ENCODE measurements at places on chromosomes 12 and 14.

DNA sequence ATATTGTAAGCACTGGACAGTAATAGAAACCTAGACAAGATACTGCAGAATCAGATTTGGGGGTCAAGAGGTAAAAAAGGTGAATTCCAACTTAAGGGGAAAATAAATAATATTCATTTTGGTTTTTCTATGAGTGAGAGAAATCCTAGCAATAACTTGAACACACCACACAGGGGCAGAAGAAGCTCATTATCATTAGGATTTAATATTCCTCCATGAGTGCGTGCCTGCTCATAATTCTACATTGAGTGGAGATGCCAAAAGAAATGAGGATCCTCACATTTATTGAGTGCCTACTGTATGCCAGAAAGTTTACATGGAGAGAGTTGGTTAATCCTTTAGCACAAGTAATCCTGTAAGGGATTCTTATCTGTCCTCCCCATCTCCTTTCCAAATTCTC is 40.5 kb upstream of the C14orf132 start:
- DNase-seq, result peak; percentile 45

DNA sequence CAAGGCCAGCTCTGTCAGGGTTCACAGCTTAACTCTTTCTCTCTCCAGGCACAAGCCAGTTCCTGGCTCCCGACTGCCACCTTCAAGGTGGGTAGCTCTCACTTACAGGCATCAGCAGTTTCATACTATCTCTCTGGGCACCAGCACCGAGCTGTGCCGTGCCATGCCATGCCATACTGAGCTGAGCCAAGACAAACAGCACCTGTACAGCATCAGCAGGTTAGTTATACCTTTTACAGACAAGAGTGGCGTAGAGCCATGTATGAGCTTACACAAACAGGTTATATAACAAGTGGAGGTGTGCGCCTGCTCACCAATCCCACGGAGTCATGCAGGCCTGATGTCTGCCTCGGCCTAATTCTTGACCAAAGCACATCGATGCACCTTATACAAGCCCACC is 1098.7 kb downstream of the AACS start:
- no peak for DNase-seq

GRCh38 chr14:30193845-30194501 is 266.3 kb upstream of the PRKD1 start:
- no peak for DNase-seq

- DNase-seq, result no peak
These were observed 37.7 kb upstream of the MANSC4 start for GRCh38 chr12:27817766-27818165.

- DNase-seq, result no peak
These were observed 86.1 kb downstream of the SLC24A4 start for GRCh38 chr14:92409043-92409442.

DNA sequence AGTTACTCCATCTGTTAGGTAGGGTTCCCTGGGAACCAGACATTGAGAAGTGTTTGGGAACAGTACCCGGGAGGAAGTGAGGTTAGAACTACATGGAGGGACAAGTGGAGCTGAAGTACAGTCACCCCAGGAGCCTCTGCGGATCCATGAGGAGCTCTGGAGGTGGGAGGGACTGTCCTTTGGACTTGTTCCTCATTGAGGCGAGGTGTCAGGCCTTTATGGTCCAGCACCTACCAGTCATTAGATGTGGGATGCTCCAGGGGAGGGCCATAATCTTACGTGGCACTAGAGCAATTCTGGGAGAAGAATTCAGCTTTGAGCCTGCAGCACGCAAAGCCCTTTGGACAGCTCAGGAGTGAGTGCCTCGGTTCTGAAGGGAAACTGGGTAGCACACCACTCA is 142.8 kb downstream of the DACT1 start:
- no peak for DNase-seq

DNA sequence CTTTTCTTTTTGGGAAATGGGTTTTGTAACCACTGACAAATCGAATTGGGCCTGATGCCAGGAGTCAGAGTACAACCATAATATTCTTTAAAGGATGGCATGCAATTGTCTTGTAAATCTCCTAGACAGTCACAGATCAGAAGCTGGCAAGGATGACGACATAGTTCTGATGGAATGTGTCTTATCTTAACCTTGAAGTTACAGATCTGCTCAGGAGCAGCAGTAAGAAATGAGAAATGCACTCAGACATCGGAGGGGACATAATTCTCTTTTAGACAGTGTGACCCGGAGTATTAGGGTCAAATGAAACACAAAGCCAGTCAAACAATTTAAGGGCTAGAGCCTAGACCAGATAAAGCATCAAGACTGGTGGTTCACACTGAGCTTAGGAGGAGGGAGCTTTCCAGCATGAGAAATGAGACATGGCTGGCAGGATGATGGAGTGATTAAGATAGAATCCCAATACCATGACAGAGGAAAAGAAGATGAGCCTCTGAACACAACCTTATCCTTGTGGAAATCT is 17.5 kb downstream of the CBX5 start:
- peak; percentile 86 for DNase-seq

- no peak for DNase-seq
These were observed 6.0 kb upstream of the FBXO34 start for GRCh38 chr14:55265197-55265596.

GRCh38 chr14:76133103-76133502 is 18.6 kb upstream of the GPATCH2L start:
- no peak for DNase-seq

- no peak for DNase-seq
These were observed 887.0 kb downstream of the TMTC2 start for GRCh38 chr12:83573671-83574070.

DNA sequence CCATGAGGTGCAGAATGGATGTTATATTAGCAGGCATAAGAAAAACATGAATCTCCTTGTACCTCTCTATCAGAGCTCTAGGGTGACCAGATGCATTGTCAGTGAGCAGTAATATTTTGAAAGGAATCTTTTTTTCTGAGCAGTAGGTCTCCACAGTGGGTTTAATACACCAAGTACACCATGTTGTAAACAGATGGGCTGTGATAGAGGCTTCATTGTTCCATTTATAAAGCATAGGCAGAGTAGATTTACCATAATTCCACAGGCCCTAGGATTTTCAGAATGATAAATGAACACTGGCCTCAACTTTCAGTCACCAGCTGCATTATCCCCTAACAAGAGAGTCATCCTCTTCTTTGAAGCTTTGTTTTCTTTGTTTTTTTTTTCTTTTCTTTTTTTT is 185.2 kb downstream of the ERC1 start:
- DNase-seq, result no peak

DNA sequence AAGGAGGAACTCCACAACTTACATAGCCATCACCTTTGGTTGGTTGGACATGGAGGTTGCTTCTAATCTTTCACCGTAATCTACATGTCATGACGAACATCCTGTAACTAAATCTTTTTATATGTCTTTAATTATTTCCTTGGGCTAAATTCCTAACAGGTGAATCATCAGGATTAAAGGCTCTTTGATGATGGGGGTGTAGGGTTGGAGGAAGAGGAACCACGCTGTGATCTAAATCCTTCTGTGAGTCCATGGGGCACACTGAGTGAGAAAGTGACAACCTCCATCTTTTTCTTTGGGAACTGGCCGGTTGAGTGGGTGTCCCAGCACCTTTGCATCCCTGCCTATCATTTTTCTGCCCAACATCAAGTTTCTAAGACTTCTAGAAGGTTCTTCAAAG is 31.1 kb upstream of the MAP1LC3B2 start:
- DNase-seq, result no peak

- no peak for DNase-seq
These were observed 7.3 kb downstream of the RSRC2 start for GRCh38 chr12:122519418-122519817.

- DNase-seq, result no peak
These were observed 28.8 kb upstream of the APPL2 start for GRCh38 chr12:105264771-105265170.

- DNase-seq, result no peak
These were observed 62.7 kb downstream of the ERH start for GRCh38 chr14:69335371-69335771.

DNA sequence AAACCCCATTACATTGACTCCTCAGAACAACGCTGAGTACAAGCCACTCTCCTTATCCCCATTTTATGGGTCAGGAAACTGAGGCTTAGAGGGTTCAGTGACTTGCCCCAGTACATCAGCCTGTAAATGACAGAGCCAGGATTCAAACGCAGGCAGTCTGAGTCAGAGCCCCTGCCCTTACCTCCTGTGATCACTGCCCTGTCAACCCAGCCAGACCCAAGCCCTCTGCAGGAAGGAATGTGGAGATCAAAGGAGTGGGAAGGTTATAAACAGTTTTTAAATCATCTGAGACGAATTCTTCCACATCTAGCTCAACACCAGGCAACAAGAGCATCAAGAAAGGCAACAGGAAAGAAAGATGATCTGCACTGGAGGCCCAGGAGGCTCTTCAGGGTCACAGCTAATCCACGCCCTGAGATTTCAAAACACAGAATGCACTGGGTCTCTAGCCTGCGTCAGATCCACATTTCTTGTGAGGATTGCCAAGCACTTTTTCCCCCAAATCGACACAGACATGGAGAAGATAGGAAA is 38.5 kb downstream of the SPTB start:
- peak; percentile 14 for DNase-seq

DNA sequence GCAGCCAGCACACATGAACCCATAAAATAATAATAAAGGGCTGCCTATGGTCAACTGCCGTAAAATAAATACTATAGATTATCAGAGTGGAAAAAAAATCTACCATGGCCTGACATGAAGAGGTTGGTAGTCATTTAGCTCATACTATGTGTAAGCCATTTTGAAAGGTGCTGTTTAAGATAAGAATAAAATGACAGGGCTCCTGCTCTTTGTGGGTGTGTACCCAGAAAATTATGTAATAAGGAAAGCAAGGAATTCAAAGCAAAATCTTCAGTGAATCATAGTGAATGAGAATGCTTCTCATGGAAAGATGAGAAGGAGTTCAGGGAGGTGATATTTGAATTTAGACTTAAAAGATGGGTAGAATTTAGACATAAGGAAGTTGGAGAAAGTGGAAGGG is 42.9 kb upstream of the PPM1H start:
- no peak for DNase-seq

- no peak for DNase-seq
These were observed 2.5 kb upstream of the INF2 start for GRCh38 chr14:104686624-104687517.

GRCh38 chr12:120468821-120469449 is 613 bp downstream of the SRSF9 start:
- DNase-seq, result peak; percentile 73

DNA sequence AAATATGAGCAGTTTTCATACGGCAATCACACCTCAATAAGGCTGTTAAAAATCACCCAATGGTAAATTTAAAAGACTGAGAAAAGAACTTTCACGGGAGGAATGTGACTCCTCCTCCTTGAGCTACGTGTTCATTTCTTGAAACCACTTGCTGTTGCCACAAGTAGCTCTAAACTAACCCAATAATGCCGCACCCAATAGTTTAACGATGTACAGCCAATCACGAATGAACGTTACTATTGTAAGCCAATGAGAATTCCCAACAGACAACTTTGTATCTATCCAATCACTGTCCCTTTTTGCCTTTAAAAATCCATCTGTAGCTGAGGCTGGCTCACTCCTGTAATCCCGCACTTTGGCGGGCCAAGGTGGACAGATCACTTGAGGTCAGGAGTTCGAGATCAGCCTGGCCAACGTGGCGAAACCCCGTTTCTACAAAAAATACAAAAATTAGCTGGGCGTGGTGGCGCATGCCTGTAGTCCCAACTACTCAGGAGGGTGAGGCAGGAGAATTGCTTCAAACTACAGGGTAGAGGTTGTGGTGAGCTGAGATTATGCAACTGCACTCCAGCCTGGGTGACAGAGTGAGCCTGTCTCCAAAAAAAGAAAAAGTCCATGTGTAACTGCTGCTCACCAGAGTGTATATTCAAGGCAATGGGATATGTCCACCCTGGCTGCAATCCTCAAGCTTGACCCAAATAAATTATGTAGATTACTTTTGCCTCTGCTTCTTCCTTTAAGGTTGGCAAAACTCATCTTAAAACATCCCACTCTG is 24.4 kb upstream of the BTBD6 start:
- DNase-seq, result no peak

- DNase-seq, result no peak
These were observed 102.9 kb downstream of the RPS29 start for GRCh38 chr14:49483268-49483667.

- peak; percentile 35 for DNase-seq
These were observed 99.8 kb downstream of the AKAP6 start for GRCh38 chr14:32428875-32429274.

GRCh38 chr12:2011643-2012607 is 7.7 kb upstream of the DCP1B start:
- no peak for DNase-seq

- DNase-seq, result no peak
These were observed 197.2 kb downstream of the NRXN3 start for GRCh38 chr14:78367355-78367754.

DNA sequence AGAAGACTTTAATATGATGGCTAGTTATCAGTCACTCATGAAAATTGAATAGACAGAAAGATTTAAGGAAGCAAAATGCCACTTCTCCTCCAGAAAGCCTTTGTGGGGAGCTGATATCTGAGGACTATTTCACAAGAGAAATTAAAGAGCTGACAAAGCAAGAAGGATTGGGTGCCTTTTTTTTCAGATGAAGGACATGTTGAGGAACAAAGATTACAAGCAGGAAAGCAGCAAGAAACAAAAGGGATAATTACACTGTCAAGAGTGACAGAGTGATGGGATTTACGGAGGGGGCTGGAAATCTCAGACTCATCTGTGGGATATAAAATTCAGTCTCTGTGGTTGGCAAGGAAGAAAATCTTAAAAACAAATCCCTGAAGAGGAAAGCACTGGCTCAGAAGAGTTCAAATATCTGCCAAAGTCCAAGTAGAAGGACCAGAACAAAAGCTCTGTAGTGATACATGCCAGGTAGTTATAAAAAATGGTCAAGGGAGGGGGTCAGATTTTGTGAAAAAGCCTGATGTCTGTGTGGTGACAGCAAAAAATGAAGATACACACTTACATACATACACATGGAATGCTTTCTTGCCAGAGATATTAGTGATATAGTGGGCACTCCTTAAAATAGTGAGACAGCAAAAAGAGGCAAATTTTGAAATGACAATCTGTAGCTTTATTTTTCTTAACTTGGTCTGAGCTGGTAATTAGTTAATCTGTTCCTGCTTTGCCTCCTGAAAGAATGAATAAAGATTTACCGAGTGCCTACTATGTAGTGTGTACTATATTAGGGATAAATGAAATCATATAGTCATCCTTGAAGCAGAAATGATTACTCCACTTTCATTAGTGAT is 62.9 kb downstream of the EPS8 start:
- peak; percentile 79 for DNase-seq

- peak; percentile 8 for DNase-seq
These were observed 241.7 kb downstream of the AEBP2 start for GRCh38 chr12:19681007-19681406.

DNA sequence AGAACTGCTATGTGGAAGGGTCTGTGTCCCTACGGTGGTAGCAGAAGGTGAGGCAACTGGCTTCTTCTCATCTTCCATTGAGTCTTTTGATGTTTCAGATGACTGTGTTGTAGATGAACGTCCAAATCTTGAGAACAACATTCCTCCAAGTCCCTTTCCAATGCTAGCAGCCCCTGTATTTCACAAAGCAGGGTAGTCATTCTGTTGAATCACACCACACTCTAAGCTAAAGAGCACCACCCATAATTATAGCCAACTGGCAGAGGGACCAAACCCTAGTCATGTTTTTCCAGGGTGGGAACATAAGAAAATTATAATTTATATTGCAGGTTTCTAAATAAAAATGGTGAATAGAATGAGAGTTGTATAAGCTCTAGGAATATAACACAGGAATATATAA is 98.7 kb downstream of the DDHD1 start:
- DNase-seq, result no peak

All from NCI-H82 (cell line).